Bladder microvascular endothelial cell (primary cell): ENCODE measurements at places on chromosomes 7 and 10. TPM values are rescaled to one million over a fixed set of nuclear protein-coding genes. Genes with fewer than 3 reads are reported as not detected.

RNF133 gene
- total RNA-seq: 0.32 and 3.4 TPM in 2 replicates

NACAD gene
- total RNA-seq: 0.32 and 2.0 TPM in 2 replicates

SLC18A2 gene
- total RNA-seq: not detected in 2 replicates

RELN gene
- 8.1 and 899 TPM in 2 replicates for total RNA-seq

SEMA3C gene
- 0.16 and 0.44 TPM in 2 replicates for total RNA-seq

SAP25 gene
- not detected in 2 replicates for total RNA-seq
